ENCODE measurements at places on chromosomes 11 and 22.

GRCh38 chr11:62770778-62771143 is 435 bp upstream of the TAF6L start:
- peak; percentile 59 for DNase-seq

GRCh38 chr11:1199241-1199750 is 23.6 kb upstream of the MUC5B start:
- no peak for DNase-seq

GRCh38 chr11:28900427-28900826 is 792.2 kb downstream of the METTL15 start:
- DNase-seq = no peak

DNA sequence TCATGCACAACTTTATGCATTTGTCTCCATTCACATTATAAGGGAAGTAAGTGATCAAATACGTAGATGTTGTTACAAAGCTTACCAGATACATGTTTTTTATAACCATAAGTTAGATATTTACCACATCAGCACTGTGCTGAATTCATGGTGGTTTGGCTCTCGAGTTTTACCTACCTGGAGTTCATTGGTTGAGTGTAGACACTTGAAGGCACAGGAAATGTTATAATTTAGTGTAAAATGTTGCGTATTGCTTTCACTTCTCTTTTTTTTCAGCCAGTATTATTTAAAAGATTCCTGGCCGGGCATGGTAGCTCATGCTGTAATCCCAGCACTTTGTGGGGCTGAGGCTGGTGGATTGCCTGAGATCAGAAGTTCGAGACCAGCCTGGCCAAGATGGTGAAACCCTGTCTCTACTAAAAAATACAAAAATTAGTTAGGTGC is 53.1 kb upstream of the GRK2 start:
- no peak for DNase-seq

- no peak for DNase-seq
Measured at GRCh38 chr22:35316751-35317150, 17.1 kb downstream of the TOM1 start.
